Thymus (tissue), 14 donors: ENCODE measurements at places on chromosomes 12 and 14.
A peak's percentile ranks its signal among the peaks of the same experiment; 100 is the strongest.

DNA sequence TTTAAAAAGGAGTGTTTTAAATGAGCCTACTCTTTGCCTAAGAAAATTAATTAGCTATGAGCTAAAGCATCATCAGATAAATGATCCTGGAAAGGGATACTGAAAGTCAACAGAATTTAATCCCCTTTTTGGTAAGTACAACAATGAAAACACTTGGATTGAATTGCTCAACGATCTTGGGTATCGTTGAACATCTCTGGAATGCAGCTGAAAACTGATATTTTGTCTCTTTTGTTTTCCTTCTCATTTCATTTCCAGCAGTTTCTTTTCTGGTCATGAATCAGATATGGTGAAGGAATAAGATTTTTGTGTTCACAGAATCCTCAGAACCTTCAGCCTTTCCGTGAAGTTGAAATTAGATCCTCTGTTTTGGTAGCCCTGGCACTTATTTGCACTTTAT, 771.2 kb downstream of the FSCB start:
- DNase-seq = no peak

DNA sequence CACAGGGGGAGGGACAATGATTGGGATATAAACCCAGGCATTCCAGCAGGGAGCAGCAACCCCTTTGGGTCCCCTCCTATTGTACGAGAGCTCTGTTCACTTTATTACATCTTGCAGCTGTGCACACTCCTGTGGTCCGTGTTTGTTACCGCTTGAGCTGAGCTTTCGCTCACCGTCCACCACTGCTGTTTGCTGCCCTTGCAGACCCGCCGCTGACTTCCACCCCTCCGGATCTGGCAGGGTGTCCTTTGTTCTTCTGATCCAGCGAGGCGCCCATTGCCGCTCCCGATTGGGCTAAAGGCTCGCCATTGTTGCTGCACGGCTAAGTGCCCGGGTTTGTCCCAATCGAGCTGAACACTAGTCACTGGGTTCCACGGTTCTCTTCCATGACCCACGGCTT, 64.1 kb downstream of the E2F7 start:
- no peak for DNase-seq

GRCh38 chr12:31631023-31631724, 28.3 kb upstream of the ETFBKMT start:
- DNase-seq = no peak

DNA sequence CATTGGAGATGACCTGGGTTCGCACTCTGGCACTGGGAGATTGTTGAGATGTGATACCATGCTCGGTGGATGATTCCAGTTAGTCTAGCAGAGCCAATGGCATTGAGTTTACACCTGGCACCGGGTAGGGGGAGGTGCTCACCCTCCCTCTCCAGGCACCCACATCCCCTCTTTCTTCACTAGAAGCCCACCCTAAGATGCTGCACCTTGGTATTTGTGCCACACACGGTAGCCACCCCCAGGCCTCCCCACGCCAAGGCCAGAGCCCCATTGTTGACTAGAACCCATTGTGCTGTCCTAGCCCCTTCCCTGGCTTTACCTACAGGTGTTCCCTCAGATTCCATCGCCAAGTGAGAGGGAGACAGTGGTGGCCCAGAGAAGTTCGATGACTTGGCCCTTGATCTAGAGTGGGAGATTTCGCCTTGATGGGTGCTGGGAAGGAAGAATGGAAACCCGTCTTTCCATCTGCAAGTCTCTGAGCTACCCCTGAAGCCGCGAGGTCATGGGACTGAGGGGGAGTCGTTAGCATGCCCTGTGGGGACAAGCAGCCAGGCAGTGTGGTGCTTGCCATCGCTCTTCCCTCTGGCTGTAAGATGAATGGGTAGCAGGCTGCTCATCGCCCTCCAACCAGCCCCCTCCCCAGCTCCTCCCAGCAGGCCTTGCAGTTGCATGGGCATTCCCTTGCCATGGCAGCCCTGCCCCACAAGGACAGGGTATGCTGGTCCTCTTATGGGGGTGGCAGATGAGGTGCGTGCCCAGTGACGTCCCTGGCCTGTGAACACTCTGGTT, 8.7 kb downstream of the CCND2 start:
- DNase-seq = no peak

DNA sequence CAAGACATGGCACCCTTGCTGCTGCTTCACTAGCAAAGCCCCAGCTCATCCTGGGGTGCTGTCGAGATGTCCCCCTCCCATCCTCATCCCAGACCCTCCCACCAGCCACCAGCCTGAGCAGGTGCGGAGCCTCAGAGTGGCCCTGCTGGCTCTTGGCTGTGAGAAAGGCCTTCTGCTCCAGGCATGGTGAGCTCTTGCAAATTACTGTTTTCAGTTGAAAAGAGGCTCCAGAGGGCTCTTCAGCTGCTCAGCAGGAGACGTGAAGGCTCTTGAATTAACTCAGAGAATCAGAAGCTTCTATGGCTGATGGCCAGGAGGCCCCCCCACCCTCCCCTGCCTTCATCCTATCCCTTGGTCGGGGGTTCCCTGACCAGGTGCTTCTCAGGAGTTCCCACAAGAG, 44.1 kb downstream of the WSCD2 start:
- DNase-seq = no peak

DNA sequence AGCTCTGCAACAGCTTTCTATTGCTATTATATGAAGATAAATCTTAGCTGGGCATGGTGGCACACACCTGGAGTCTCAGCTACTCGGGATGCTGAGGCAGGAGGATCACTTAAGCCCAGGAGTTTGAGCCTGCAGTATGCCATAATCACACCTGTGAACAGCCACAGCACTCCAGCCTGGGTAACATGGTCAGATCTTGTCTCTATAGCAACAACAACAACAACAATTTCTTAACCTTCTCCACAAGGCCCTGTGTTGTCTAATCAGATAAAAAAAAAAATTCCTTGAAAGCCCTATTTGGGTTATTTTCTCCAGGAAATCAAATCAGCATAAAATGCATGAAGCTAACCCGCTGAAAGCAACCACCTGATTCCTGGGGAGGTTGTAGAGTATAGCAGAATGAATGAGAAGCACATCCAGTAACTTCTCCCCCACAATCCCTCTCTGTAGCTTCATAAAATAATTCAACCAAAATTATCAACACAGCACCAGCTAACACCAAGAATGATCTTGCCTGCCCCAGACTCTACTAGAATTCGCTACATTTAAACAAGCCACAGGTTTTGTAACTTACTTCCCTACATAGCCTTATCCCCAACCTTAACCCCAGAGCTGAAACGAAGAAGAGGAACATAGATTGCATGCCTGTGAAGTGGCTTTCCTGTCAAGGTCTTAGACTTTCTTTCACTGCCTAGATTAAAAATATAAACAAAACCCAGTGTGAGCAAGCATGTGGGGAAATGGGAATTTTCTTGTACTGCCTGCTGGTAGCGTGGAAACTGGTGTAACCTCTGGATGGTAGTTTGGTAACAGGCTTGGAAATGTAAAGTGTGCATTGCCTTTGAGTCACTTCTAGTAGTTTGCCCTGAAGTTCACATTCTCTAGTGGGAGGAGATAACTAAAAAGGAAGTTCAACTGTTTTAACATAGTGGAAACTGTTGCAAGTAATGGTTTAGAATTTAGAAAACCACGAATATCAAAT, 6.0 kb upstream of the STK38L start:
- DNase-seq = peak; percentile 42

DNA sequence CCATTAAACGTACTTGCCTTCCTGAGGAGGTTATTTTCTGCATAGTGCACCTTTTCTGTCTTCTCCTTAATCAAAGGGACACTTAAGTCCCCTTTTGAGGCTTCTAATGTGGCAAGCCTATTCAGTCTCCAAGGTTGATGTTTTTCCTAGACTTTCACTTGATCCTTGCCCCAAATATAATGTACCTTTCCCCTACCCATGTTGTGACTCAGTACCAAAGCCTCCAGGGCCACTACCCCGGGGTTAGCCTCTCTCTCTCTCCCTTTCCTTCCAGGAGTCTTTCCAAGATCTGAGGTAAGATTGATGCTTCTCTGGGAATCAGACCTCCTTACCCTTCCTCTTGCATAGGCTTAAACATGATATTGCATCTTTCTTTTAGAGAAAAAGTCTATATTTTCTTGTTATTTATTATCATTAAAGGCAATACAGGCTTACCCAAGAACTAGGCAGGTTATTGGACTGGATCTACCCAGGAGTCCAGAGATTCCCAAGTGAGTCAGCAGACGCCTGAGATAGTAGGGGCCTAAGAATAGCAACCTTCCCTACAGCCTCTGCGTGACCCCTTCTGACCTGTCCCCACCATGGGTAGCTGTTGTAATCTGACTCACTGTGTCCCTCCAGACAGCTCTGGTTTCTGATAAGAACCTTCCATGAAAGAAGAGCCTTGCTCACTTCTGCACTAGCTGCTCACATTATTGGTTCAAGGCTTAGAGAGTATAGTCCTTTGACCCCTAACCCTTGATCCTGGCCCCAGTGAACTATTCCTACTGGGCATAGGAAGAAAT, 172.9 kb downstream of the ZFP36L1 start:
- no peak for DNase-seq

DNA sequence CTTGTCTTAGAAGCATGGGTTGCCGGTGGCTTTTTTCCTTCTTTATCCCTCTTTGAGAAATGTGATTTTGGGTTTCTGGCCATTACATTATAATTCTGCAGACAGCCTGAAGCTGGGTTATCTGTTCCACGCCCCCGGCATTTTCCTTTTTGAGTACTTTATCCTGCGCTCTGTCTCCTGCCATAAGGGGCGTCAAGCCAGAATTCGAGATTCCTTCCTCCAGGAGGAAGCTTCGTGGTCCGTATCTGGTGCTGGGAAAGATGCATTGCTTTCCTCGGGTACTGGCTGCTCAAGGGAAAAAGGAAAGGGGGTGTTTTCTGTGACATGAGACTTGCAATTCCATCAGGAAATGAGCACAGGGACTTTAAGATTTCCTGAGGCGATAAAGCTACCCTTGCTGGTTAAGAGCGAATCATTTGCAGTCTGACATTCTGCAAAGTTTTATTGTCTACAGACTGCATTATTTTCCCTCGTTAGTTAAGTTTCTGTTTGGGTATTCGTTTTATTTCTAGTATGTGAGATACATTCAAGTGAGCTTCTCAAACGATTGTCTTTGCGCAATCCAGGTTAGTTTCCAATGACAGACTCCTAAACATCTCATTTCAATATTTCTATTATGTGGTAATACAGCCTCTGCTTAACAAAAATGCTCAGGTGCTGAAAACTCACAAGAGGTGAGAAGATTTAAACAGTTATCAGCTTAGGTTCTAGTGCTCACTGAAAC, 694 bp downstream of the AKAP5 start:
- peak; percentile 15 for DNase-seq

- no peak for DNase-seq
Measured at GRCh38 chr12:64790166-64790565, 31.0 kb upstream of the GNS start.

DNA sequence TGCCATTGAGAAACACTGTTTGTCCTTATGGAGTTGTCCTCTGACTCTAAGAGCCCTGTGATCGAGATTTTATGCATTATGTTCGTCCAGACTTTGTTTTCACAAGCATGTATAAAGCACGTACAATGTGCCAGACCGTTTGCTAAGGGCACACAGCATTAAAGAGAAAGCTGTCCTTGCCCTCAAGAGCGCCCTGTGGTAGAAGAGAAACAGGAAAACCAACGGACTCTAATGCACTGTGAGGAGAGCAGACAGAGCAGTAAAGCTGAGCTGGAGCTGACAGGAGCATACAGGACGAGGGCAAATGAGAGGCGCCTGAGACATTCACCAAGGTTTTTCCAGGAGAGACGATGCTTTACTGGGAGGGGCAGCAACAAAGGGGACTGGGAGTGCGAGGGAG, 66.2 kb upstream of the OVCH1 start:
- no peak for DNase-seq

- no peak for DNase-seq
Measured at GRCh38 chr14:33709283-33709682, 241.6 kb downstream of the EGLN3 start.

DNA sequence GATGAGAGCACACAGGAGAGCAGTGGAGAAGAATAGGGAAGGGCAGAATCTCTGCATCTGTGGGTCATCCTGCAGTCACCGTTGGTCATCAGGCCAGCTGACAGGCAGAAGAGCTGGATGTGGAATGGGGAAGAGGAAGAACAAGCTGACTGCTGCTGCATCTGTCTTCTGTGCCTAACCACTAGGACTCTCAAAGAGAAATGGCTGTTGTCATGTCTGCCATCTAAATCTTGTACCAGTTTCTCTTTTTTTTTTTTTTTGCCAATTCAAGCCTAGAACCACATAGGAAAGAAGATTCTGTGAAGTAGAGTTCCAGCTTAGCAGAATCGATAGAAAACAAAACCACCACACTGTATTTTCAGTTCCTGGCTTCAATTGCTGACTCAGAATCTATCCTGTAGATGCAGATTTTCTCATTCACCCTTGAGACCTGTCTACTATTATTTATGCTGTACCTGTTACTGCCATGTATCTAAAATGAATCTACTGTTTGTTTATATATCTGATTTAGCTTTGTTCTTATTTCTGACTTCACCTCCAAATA, 421.9 kb upstream of the PRICKLE1 start:
- DNase-seq = no peak

GRCh38 chr14:74852922-74853530, 22.9 kb downstream of the PROX2 start:
- no peak for DNase-seq

GRCh38 chr14:95664066-95664465, 22.2 kb upstream of the TCL1B start:
- no peak for DNase-seq

DNA sequence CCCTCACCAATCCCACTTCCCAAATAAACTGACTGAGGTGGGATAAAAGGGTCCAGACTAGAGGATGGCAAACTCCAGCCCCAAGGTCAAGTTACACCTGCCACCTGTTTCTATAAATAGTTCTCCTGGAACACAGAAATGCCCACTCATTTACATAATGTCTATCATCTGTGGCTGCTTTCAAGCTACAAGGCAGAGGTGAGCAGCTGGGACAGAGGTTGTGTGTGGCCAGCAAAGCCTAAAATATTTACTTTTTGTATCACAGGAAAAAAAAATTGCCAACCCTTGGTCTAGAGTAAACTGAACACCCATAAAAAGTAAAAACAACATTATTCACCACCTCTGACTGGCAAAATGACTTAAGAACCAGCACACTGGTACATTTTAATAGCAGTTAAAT, 269.4 kb downstream of the RGS6 start:
- DNase-seq = no peak

DNA sequence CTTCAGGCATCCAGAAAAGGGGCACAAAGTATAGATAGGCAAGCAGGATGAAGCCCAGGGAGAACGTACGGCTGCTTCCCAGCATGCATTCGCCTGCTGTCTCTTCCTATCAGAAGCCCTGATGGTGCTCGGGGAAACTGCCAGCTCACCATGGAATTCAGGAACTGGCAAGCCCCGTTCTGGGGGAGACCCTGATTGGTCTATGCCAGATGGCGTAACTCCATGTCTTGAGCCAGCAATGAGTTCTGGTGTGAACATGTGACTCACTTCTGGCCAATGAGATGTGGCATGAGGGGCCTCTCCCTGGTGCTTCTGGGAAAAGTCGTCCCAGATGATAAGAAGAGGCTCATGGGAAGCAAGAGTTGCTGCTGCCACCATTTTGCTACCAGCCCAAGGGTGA, 270.8 kb downstream of the BCL11B start:
- DNase-seq = no peak

DNA sequence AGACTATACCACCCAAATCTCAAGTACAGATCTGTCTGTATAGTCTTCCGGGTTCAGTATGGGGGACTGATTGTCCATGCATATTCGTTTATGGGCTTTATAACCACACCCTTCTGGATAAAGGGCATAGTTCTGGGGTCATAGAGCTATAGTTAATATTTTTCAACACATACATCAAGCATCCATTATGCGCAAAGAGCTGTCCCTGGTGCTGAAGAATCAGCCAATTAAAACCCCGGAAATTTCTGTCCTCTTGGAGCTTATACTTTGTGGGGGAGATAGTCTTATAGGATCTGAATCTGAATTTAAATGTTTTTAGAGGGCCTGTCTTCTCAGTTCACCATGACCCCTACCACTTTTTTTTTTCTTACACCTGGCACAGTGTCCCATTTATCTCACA, 256.7 kb downstream of the SUDS3 start:
- DNase-seq = no peak
